ENCODE measurements at places on chromosomes 3 and 15.

- no peak for DNase-seq
Measured at GRCh38 chr3:195259154-195259474, 11.8 kb downstream of the XXYLT1 start.

- DNase-seq: no peak
Measured at GRCh38 chr3:120440001-120440703, 10.6 kb downstream of the FSTL1 start.

DNA sequence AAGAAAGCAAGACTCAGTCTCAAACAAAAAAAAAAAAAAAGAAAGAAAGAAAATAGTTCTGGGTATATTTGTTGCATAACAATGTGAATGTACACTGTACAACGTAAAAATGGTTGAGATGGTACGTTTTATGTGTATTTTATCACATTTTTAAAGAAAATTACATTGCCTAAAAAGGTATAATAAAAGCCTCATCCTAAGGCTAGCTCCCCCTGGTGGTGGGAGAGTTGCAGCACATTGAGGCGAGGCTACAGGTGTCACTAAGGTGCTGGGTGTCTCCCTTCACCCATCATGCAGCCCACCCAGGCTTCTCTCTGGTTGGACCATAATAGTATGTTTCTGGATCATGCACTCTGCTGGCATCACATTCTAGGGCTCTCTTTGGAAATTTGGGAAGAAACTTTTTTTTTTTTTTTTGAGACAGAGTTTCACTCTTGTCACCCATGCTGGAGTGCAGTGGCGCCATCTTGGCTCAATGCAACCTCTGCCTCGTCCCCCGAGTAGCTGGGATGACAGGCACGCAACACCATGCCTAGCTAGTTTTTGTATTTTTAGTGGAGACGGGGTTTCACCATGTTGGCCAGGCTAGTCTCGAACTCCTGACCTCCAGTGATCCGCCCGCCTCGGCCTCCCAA lies 12.4 kb upstream of the RAB11A start:
- peak; percentile 51 for DNase-seq

- DNase-seq: no peak
Measured at GRCh38 chr3:81920816-81921215, 159.4 kb upstream of the GBE1 start.

Data from NT2/D1 (cell line).